ENCODE measurements at places on chromosomes 6 and 20.

GRCh38 chr6:157232161-157232895 is 91.0 kb downstream of the TMEM242 start:
- DNase-seq: no peak

- DNase-seq: no peak
Observed at GRCh38 chr6:170290296-170291128, at the start of gene DLL1. TSS of gene DLL1 (minus strand) at chr6:170291078. CDS start at chr6:170290139, 939 bp downstream.

DNA sequence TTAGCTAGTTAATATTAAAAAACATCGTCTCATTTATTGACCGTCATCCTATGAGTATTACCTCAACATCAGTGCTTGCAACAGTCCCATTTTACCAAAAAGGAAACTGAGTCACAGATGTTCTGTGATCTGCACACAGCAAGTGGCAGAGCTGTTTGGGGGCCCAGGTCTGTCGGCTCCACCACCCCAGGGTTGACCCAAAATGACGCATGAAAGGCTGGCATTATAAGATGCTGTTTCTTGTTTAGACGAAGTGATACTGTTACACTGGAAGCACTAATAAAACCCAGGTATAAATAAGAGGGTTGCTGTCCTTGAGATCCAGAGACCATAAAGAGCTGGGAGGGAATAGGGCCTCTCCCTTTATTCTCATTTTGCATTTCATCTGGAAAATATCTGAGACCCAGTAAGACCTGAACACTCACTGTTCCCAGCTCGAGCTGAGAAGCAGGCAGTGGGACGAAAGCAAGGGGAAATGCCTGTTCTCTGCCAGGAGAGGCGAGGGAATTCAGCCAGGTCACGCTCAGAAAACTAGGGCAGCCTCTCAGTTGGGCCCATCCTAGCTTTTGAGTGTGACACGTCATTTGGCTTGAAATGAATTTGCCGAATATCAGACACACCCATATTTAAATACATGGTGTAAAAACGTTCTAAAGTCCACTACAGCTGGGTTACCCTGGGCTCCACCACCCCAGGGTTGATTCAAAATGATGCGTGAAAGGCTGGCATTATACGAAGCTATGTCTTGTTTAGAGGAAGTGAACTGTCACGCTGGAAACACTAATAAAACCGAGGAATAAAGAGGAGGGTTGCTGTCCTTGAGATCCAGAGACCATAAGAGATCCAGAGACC is 1.4 kb upstream of the MICAL1 start:
- no peak for DNase-seq

DNA sequence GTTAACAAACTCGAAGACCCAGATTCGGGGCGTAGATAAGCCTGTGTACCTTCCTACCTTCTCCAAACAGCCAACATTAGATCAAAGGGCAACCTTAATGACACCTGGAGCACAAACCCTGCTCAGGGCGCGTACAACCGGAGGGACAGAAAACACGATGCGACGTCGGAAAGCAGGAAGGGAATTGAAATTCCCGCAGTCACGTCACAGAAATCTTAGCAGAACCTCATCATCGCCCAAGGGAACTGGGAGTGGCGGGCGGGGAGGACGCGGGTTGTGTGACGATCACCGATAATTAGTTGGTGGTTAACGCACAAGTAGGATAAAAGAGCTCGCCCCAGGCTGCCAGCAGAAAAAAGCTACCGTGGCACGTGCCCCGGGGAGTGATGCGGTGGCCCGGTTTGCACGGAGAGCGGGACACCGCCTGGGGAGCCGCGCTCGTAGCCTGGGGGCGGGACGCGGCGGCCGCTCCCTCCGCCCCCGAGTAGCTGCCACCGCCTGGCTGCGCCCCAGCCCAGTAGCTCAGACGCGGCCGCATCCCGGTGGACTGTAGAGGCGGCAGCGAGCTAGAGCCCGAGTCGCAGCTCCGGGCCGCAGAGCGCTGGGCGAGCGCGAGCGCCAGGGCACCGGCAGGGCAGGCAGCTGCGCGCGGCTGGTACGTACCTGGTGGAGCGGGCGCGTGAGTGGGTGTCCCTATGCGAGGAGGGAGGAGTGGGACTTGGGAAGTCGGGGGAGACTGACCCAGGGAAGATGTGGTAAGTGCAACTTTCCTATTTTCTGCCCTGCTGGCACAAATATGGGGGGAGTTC is at the start of gene PKIB:
PKIB (plus strand) TSS at position 525 of the 809 bp plus-strand sequence. CDS start 107,390 bp downstream, outside the sequence.
- peak; percentile 12 for DNase-seq

DNA sequence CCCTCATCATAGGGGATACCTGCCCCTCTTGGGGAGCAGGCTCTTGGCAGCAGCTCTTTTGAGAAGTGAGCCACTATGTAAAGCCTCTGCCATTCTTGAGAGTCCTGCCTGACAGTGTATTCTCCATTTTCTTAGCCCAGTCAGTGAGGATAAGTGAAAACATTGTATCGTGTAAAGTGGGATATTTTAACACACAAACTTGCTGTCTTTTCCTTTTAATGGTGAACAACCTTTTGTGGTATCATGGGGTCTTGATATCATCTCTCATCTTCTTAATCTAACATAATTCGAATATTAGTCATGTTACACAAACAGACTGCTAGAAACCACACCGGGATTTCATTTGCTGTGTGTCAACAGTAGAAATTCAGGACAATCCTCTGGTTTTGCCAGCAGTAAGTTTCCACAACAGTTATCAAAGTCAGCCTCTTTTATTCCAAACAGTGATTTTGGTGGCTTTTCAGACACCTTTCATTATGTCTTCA is 136.2 kb downstream of the HIVEP1 start:
- DNase-seq: no peak

GRCh38 chr6:156703719-156704118 is 73.5 kb upstream of the ARID1B start:
- DNase-seq: no peak

DNA sequence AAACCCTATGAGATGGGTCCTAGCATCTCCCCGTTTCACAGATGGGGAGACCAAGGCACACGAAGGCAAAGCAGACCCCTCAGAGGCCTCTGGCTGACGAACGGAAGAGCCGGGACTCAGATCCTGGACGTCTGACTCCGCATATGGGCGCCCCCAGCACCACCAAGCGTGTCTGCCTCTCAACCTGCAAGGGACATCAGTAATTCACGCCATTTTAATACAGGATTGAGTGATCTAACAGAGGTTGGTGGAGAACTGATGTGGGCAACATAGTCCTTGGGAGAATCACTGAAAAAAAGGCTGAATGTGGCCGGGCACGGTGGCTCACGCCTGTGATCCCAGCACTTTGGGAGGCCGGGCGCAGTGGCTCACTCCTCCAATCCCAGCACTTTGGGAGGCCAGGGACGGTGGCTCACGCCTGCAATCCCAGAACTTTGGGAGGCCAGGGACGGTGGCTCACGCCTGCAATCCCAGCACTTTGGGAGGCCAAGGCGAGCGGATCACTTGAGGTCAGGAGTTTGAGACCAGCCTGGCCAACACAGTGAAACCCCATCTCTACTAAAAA is 206.6 kb downstream of the DLL1 start:
- no peak for DNase-seq

- DNase-seq: no peak
Observed at GRCh38 chr6:147467428-147467827, 41.1 kb upstream of the SAMD5 start.

GRCh38 chr6:20870493-20870892 is 336.2 kb downstream of the CDKAL1 start:
- no peak for DNase-seq

DNA sequence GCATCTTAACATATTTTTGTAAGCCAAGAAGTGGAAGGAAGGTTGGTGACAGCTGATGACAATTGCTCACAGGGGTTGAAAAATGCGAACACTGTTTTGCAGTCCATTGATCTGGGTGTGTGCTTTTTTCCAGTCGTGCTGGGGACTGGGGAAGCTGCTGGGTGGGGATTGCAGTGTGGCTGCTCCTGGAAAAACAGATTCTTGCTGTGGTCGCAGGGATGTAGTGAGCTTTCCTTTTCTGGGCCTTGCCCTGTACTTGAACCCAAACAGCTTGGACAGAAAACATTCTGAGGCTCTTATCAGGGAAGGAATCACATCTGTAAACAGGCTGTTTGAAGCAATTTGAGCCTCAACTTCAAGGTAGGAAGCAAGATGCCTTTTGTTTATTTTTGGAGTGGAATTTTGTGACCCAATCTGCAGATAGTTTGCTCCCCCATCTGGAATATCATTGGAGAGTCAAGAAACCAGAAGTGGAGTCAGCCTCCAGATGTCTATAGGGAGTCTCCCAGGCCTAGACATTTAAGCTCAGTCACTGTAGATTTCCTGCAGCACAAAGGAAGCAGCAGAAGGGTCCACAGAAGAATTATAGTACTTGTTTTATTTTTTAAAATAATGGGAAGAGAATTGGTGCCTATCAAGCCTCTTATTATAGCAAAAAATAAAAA is 279.2 kb upstream of the FERMT1 start:
- DNase-seq: no peak

DNA sequence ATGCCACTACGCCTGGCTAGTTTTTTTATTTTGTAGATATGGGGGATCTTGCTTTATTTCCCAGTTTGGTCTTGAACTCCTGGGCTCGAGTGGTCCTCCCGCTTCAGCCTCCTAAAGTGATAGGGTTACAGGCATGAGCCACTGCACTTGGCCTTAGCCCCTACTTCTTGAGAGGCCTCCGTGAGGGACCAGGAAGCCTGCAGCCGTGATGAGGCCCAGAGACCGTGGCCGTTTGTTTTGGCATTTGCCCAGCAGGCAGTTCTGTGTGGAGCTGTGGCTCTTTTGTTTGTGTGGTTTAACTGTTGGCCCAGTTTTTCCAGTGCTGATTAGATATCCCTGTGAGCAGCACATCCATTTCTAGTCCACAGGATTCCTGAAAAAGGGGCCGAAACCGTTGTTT is 39.8 kb downstream of the SRSF3 start:
- DNase-seq: no peak

DNA sequence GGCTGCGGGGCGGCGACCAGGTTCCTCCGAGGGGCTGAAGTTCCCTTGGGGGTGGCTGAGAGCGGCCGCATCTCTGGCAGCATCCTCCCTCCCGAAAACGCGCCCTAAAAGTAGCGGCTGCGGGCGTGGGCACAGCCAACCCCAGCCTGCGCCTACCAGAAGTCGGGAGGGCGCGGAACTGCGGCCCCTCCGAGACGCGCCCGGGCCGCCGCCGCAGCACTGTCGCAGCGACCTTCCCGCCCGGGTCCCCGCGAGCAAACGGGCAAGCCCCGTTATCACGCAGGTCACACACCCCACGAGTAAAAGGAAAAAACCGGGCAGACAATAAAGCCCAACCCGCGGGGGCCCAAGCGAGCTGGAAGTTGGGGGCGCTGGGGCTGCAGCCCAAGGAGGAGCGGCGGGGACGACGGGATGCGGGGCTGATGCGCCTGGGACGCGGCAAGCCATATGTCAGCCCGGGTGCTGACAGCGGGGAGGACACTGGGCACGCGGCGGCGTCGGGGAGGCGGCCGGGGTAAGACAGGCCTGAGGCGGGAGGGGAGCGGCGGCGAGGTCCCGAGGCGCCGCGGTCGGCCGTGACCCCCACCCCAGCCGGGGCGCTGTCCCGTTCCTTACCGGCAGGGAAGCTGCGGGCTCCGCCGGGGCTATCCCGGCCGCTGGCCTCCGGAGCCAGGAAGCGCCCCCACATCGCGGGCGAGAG is 659 bp downstream of the CEP85L start:
- DNase-seq: peak; percentile 31

DNA sequence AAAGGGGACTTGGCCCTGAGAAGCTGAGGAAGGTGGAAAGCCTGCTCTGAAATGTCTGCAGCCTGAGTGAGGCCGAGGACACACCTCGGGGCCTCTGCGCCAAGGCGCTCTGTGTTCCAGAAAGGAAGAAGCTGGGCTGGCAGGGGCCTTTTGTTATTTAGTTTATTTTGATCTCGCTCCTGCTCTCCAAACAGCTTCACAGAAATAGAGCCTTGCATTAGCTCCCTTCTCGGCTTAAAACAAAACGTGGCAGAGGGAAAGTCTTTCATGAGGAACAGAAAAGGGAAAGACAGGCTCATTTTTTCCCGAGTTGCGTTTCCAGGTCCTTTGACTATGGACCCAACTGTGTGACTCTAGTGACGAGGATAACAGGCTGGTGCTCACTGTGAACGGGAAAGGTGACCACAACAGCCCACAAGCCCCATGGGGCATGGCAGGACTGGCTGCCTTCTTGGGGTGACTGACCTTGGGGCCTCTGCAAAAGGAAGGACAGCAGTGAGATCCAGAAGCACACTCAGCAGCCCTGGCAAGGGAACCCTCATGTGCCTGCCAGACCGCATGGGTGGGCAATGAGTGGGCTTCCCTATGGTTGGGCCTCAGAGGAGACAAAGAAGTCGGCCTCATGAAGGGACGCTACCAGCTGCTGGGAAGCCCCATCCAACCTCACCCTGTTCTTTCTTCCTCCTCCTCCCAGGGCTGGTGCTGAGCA is 18.7 kb downstream of the LEMD2 start:
- no peak for DNase-seq

DNA sequence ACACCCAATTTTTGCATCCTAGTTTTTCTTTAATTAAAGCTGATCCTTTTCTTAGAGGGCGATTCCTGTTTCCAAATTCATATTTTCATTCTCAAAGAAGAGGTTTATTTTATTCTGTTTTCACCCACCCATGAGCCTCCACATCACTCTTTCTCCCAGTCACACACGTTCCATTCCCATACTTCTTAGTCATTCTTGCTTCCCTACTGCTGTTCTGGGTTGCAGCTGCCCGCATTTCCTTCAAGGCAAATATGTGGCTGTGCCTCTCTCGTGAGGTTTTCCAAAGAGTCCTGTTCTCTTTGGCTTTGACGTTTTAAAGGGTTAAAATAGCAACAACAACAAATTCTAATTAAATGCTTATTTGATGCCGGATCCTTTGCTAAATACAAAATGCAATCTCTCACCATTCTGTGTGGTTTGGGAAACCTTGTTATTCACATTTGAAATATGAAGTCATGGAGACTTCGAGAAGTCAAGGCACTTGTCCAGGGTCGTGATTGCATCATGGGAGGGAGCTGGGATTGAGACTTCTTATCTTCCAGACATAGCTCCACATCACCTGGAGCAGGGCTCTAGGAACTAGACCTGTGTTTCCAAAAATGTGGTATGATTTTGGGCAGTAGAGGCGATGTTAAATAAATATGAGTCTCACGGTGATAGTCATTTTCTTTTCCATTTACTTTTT is 126.6 kb downstream of the DOK5 start:
- DNase-seq: no peak

GRCh38 chr6:18147160-18147559 is 7.7 kb downstream of the TPMT start:
- DNase-seq: no peak

DNA sequence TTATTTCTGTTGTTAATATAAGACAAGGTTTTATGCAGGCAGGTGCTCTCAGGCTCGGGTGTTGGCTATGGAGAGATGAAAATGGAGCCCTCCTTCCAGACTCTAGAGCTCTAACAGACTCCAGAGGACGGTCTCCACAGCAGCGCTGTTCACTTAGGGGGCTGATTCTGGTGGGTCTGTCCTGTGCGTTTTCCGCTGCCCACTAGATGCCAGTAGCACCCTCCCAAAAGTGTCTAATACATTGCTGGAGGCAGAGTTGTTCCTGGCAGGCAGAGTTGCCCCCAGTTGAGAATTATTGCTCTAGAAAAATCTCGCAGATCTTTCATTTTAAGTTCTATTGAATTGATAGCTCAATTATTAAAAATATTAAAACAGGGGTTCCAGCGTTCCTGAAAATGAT is 109.9 kb downstream of the MAP3K4 start:
- no peak for DNase-seq

Data from activated CD8-positive, alpha-beta memory T cell treated with anti-CD3 and anti-CD28 coated beads for 48 hours (primary cell).